ENCODE measurements at places on chromosomes 7 and 10.

GRCh38 chr10:10731366-10731765, 286.3 kb upstream of the CELF2 start:
- no peak for DNase-seq

GRCh38 chr7:36784991-36785940, 61.0 kb upstream of the AOAH start:
- no peak for DNase-seq

GRCh38 chr10:128539510-128540127, 413.4 kb upstream of the MKI67 start:
- DNase-seq = no peak

DNA sequence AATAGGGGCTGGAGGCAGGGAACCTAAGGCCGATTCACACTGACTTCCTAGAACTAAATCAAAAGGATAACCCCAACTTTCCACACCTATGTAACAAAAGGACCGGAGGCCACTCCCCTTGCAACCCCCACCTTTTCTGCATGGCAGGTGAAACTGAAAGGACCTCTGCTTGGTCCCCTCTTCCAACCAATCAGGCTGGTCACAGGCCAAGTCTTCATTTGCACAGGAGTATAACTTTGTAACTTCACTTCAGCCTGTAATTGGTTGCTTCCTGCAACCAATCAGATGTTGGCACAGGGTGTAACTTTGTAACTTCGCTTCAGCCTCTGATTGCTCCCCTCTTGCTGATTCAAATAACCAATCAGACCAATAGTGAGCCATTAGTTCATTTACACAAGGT, 190.0 kb downstream of the FAM107B start:
- no peak for DNase-seq

GRCh38 chr10:93352638-93353383, 129.3 kb downstream of the MYOF start:
- peak; percentile 50 for DNase-seq
